ENCODE measurements at places on chromosomes 4 and X. TPM values are rescaled to one million over a fixed set of nuclear protein-coding genes. Genes with fewer than 3 reads are reported as not detected.

Gene FOXO4
- total RNA-seq, result 2.5 TPM

Gene F11
- not detected for total RNA-seq

Gene RTL3
- not detected for total RNA-seq

Gene MTHFD2L
- 16.9 TPM for total RNA-seq

Gene MRFAP1
- 82.6 TPM for total RNA-seq

Gene MID1IP1
- total RNA-seq, result 37.5 TPM

Gene PAGE2
- total RNA-seq, result not detected

Gene RNF150
- total RNA-seq, result 2.4 TPM

Gene CLIC2
- total RNA-seq, result 31.6 TPM

Gene RAB9A
- total RNA-seq, result 159 TPM

Gene REELD1
- not detected for total RNA-seq

Gene MAGEC3
- total RNA-seq, result not detected

Gene AFP
- 11.0 TPM for total RNA-seq

Gene SPANXC
- 4.1 TPM for total RNA-seq

Gene MAGEB10
- not detected for total RNA-seq

Gene PLP1
- not detected for total RNA-seq

Gene TMSB15C
- total RNA-seq, result 2.2 TPM

Gene TRIM60
- not detected for total RNA-seq

Gene ENPEP
- not detected for total RNA-seq

Gene MAGEE2
- total RNA-seq, result not detected

Gene SPACA5B
- not detected for total RNA-seq

Gene ADAMTS3
- 6.4 TPM for total RNA-seq

Gene G3BP2
- 131 TPM for total RNA-seq

Gene PRSS12
- 12.2 TPM for total RNA-seq

Gene CRMP1
- total RNA-seq, result 37.7 TPM

Gene PPEF2
- not detected for total RNA-seq

Gene P2RY4
- not detected for total RNA-seq

Gene TLR7
- not detected for total RNA-seq

Gene LRP2BP
- total RNA-seq, result 0.39 TPM

Gene PDCL2
- total RNA-seq, result not detected

Gene MMRN1
- total RNA-seq, result not detected

Gene CFAP99
- total RNA-seq, result not detected

Gene PPP1R2C
- total RNA-seq, result not detected

Gene GABRG1
- total RNA-seq, result 1.0 TPM

Gene RHOH
- not detected for total RNA-seq

Gene NAP1L2
- total RNA-seq, result 19.0 TPM

Gene NPY2R
- total RNA-seq, result not detected

Gene SGCB
- total RNA-seq, result 13.4 TPM

Gene MAP7D3
- total RNA-seq, result 17.9 TPM

Gene SYAP1
- 21.3 TPM for total RNA-seq

Gene TMEM156
- 2.7 TPM for total RNA-seq

Gene DRD5
- not detected for total RNA-seq

Gene SLC25A14
- 16.7 TPM for total RNA-seq

Gene RPL39
- total RNA-seq, result 7,124 TPM

Gene DCLK2
- total RNA-seq, result 6.5 TPM

Gene GPR82
- not detected for total RNA-seq

Gene DGKK
- total RNA-seq, result not detected

Gene CLGN
- total RNA-seq, result 2.5 TPM

Gene TCEAL9
- 116 TPM for total RNA-seq

Gene TCEAL2
- total RNA-seq, result 3.8 TPM

Gene STARD8
- total RNA-seq, result 3.1 TPM
